ENCODE measurements at places on chromosomes 2 and 18. TPM values are rescaled to one million over a fixed set of nuclear protein-coding genes. Genes with fewer than 3 reads are reported as not detected.

DNA sequence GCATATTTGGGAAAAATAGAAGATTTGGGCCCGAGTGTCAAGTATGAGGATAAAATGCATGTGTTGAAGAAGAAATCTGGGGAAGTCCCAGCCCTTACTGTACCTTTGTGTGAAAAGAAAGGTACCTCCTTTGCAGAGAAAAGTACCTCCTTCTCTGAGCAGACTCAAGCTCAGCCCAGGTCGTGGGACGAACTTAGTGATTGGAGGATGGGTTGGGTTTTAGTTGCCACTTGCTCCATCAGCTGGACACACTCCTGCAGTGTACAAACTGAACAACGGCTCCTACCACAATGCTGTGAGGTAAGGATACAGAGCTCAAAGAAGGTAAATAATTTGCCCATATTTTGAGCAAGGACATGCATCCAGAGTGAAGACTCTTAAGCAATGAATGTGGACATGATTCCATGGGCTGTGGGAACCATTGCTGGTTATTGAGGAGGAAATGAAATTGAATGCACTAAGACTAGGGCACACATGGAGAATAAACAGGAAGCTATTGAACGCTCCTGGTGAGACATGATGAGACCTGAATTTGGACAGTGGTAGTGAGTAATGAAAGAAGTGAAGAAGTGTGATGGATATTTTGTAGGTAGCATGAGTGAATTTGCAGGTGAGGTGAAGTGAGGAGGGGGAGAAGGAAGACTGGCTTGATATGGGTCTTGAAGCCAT is 49.8 kb upstream of the IL1RL1 start:
- DNase-seq = no peak

- no peak for DNase-seq
These were observed 58.6 kb upstream of the BCL11A start for GRCh38 chr2:60612033-60612432.

The EPB41L3 gene
- 12.6 TPM for total RNA-seq

The TLX2 gene
- total RNA-seq = not detected

The CHRNG gene
- total RNA-seq = not detected

The CACNB4 gene
- 0.37 TPM for total RNA-seq

- DNase-seq = no peak
These were observed 505 bp downstream of the FOXI3 start for GRCh38 chr2:88451811-88452564.

GRCh38 chr2:47310801-47311560 is 92.0 kb upstream of the MSH2 start:
- no peak for DNase-seq

The RAPH1 gene
- 17.4 TPM for total RNA-seq

The BCL11A gene
- total RNA-seq = 2.2 TPM

The C2orf72 gene
- total RNA-seq = not detected

The TMEM18 gene
- total RNA-seq = 7.6 TPM

The HAUS1 gene
- total RNA-seq = 12.5 TPM

- no peak for DNase-seq
These were observed 62.5 kb downstream of the SLC4A3 start for GRCh38 chr2:219689676-219690628.

GRCh38 chr18:58559427-58560186 is 69.3 kb downstream of the ALPK2 start:
- no peak for DNase-seq

The SLC23A3 gene
- total RNA-seq = 0.33 TPM

The FTCDNL1 gene
- total RNA-seq = 3.5 TPM

DNA sequence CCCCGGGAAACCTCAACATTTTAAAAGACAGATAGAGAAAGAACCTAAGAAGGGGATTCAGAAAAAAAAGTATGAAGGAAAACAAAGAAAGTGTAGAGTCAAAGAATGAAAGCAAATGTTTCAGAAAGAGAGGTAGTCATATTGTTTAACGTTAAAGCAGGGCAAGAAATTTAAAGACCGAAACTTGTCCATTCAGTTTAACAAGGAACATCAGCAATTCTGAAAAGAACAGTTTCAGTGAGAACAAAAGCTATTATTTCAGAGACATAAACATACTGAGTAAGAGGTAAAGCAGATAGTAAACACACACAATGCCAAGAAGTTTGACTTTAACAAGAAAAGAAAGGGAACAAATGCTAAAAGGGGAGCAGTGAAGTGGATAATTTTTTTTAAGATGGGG is 41.1 kb downstream of the MBD2 start:
- no peak for DNase-seq

The MC2R gene
- not detected for total RNA-seq

DNA sequence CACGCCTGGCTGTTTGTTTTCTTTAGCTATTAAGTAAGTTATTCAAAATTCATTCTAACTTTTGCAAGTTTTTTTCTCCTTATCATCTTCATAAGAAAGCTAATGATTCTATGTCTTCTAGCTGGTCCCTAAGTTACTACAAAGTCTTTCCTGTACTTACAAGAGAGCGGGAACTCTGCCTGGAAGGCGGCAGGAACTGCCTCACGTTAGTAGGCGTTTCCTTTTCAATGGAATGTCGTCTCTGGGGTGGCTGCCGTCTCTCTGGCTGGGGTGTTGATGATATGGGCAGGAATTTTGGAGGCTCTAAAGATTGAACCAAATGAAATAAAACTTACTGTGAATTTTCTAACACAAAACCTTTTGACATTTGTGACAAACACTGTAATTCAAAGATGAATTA is 55.5 kb downstream of the PRELID3A start:
- no peak for DNase-seq

GRCh38 chr2:28681158-28681571 is 70.5 kb upstream of the PPP1CB start:
- no peak for DNase-seq

Data from right atrium auricular region (tissue), 2 donors.